ENCODE measurements at places on chromosomes 13 and 19.

DNA sequence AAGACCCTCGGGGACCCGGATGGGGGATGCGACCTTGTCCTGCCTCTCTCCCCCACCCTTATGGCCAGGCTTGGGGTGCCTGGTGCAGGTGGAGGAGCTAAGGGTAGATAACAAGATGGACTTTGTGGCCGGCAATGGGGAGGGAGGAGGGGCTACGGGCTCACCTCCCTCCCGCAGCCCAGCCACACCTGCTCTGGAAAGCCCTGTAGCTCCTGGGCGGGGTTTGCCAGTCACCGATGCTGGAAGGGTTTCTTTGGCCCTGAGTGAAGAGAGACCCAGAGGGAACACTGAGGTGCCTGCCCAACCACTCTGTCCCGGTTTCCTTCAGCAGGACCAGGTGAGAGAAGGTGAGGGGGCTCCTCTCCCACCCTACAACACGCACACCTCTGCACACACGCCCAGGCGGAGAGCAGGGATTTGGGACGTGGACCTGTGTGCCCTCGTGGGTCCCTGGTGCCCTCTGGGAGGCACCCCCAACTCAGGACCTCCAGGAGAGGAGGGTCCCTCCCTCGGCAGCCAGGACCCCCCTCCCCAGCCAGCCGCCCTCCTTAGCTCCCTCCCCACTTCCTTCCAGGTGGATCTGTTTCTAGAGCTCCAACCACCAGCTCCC lies at the start of gene FUT2:
Gene FUT2, plus strand, starts transcription at position 229 of the 610 bp plus-strand sequence. CDS start 6,986 bp downstream, outside the sequence.
- no peak for DNase-seq

DNA sequence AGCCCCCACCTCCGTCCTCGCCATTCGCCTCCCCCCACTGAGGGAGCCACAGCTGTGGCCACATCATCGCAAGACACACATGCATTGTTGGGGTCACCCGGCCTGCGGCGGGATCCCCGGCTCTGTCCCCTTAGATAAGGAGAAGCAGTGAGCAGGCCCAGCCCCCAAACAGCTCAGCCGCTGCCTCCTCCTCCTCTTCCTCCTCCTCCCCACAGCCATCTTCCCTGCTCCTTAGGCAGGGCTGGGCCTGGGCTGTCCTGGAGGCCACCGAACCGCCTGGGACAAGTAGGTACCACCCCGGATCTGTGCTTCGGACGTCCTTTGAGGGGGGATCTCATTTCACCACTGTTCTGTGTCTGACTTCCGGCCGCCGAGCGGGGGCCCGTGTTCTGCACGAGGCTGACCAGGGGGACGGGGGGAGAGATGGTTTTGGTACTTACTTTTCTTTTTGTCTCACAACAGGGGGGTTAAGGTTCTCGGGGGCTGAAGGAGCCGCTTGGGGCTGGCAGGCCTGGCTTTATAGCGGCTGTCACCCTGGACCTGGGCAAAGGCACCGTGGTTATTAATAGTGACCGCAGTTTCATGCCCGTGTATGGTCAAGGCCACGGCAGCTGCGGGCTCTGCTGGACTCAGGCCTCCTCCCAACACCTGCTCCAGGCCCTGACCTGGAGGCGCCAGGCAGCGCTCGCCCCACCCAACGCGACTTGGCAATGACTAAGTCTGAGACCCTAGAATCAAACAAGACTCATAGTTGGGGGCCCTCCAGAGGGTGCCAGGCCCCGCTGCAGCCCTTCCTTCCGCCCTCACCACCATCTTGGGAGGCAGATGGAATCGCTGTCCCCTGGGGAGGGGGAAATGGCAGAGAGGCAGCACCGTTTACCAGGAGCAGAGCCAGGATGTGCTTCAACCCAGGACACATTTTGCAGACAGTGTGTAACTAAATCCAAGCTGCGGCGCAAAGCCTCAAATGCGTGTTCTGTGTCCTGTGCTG lies 18.3 kb downstream of the NMRK2 start:
- no peak for DNase-seq

DNA sequence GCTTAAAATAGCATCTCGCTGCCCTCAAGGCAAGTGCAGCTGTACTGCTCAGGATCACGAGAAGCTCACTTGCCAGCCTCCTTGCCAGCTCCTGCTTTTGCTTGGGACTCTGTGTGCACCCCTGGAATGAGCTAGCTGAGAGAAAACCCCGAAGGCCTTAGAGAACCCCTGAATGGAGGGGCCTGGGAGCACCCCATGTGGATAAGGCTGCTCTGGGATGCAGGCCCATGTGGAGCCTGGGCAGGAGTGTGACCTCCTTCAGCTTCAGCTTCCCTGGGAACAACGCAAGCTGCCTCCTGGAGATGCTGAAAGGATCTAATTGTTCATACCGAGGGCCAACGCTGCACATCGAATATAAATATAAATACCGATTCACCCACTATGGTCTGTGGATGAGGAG lies 109.2 kb downstream of the HSPH1 start:
- DNase-seq, result no peak

DNA sequence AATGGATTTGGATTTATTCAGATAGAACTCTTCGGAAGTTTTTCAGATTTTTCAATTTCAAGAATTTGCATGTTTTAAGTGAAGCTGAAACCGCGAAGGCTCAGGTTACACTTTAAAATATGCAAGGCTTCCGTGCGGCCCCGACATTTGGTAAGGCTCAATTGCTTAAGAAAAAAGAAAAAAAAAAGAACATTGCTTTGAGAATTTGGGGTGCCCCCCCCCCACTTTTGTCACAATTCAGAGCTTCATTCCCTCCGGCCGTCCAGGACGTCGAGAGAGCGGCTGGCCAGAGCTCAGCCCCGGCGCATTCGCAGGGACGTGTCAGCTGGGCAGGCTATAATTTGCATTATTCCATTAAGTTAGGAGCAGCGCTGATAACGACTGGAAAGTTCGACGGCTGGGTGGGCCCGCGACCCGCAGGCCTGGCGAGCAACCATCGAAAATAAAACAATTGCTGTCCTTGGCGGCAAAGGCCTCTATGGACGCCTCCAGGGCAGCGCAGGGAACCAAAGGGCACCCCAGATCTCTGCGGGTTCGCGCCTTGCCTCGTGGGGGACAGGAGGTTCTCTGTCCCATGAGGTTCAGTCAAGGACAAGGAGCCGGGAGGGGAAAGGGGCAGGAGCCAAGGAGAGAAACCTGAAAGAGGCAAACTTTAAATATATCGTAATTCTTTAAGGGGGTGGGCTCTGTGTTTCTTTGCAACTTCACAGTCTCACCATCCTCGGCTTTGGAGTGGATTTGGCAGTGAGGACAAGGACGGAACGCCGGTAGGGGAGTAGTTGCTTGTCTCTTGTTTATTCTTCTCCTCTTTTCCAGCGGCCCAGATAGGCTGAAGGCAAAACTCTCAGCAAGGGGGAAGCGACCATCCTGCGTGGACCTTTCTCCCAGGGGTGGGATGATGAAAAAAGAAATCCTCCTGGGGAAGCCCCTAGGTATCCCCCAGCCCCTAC lies 7.0 kb downstream of the SOX21 start:
- DNase-seq, result no peak

- DNase-seq, result no peak
Observed at GRCh38 chr13:105937451-105937850, 598.0 kb downstream of the EFNB2 start.
